ENCODE measurements at places on chromosomes 3 and 15.

GRCh38 chr3:189820365-189820720 lies 189.2 kb downstream of the TP63 start:
- no peak for DNase-seq

- DNase-seq = no peak
Observed at GRCh38 chr3:155244216-155244615, 49.3 kb downstream of the STRIT1 start.

GRCh38 chr3:76615719-76616118 lies 424.2 kb upstream of the ROBO2 start:
- DNase-seq = no peak

GRCh38 chr15:45457220-45457619 lies 65.3 kb downstream of the SLC30A4 start:
- DNase-seq = no peak

DNA sequence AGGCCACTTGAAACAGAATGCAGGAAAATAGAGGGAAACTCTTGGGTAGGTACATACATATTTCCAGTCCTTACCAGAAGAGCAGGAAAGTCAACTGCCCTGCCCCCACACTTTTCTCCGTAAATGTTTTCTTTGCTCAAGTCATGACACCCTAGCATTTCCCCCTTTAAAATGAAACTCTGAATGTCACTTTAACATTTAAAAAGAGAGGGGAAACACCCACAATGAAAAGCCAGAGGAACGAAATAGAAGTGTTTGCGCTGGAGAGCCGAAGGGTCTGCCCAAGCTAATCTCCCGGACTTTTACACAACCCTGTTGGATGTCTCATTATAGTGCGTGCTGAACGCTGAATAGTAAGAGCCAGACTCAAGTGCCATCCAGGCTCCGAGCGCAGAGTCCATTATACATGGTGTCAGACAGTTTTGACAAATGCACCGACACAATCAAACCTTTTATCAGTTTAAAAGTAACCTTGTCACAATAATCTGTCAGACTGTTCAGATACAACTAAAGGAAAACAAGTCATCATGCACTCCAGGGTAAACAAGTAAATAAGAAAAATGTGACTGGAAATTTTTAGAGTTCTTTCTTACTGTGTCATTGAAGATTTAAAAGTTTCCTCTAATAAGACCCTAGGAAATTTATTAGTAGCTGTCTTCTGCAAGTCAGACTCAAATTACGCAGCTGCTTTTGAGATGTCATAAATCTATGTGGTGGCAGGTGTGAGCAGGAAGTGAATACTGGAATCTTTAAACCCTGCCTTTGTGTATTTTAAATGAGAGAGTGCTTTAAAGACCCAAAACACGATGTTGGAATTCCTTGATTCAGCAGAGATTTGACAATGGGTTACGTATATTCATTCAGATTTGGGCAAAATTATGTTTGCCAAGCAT lies 159.8 kb downstream of the RBMS3 start:
- no peak for DNase-seq

DNA sequence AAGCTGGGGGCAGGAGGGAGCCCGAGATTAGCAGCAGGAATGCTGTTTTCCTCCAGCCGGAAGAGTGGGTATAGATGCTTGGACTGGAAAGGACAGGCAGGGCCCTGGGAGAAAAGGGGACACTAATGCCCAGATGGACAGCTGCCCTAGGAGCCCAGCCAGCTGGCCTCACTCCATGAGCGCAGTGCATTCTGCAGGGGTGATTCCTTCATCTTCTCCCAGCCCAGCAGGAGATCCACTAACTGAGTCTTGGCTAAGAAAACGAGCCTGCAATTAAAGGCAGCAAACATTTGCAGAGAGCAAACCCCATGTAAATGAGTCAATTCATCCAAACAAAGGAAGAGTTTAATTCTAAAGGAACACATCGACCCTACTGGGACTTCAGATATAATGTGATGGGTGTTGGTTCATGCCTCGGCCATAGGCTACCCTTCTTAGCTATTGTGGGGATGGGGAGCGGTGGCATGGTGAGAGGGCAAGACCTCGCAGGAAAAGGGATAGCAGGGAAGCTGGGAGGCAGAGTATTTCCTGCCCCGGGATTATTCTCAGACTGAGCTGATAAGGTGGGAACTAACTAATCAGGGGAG lies 13.3 kb upstream of the MINAR1 start:
- no peak for DNase-seq

DNA sequence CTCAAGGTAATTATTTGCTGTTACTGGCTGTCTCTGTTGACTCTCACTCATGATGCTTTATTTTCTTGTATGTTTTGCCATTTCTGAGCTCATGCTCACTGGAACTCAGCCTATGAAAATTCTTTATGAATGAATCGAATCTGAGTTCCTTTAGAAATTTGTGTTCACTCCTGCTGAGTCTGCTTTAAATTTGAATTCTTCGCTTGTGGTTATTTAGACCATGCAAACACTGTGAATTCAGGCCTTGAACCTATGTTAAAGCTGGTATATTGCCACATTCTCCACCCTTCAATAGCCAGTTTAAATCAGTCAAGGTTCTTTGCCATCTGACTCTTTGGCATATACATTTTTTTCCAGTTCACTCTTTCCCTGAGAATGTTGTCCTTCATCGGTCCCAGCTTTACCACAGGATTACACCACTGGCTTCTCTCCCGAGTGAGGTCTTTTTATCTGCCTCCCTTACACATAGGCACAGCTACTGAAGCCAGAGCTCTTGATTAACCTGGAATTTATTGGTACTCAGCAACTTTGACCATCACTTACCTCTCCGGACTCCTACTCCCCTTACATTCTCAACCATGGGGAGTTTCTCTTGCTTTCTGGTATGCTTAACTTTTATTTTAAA lies 400.6 kb downstream of the VPS13C start:
- no peak for DNase-seq

GRCh38 chr3:59970376-59970775 lies 920.6 kb upstream of the CFAP20DC start:
- no peak for DNase-seq

GRCh38 chr3:157624801-157625200 lies 121.6 kb upstream of the VEPH1 start:
- no peak for DNase-seq

DNA sequence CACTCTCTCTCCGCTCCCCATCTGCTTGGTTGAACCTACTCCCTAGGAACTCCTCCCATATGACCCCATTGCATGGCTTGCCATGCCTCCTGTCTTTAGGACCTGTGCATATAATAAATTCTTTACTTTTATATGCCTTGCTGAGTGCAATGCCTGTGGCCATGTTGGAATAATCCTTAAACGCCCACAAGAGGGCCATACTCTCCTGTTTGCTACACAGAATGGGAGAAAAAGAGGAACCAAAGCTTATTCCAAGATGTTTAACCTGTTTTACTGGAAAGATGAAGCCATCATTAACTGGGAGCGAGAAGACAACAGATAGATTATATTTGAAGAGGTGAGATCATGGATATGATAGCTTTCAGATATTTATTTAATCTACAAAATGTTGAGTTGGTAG lies 1097.8 kb downstream of the NAALADL2 start:
- DNase-seq = no peak

- DNase-seq = no peak
Observed at GRCh38 chr3:25056036-25056755, 371.9 kb upstream of the RARB start.

GRCh38 chr3:38375072-38375471 lies 28.5 kb downstream of the XYLB start:
- no peak for DNase-seq

DNA sequence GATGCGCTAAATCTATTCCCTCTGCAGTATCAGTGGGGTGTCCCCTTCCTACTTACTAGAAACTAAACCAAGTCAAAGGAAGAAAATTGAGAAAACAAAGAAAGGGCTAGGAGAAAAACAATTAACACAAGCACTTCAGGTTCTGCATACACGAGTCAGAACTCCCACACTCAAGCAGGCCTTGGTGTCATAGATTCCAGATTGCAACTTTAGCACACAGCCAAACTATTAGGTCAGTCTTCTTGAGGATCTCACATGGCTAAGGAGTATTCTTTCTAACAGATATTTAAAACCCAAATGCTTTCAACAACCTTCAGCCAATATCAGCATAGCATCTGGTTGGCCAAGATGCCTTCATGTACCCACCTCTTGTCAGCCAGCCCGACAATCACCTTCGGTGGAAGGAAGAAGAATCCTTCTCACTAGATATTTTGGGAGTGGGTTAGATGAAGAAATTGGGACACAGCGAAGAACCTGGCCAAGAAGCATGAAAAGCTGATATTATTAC lies 340.0 kb downstream of the VPS13C start:
- no peak for DNase-seq

DNA sequence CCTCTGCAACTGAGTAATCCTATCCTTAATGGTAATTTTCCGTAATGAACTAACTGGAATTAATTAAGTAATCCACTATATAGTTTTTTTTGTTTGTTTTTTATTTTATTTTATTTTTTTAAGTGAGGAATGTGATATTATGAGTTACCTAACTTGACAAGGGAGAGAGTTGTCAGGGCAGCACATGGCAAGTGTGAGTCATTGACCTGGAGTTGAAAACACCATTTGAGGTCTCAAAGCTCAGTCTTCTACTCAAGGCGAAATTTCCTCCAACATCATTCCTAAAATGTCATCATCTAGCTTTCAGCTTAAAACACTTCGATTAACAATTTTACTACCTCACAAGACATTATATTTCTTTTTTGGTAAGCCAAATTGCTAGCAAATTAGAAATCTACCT lies 87.8 kb downstream of the NECTIN3 start:
- no peak for DNase-seq

DNA sequence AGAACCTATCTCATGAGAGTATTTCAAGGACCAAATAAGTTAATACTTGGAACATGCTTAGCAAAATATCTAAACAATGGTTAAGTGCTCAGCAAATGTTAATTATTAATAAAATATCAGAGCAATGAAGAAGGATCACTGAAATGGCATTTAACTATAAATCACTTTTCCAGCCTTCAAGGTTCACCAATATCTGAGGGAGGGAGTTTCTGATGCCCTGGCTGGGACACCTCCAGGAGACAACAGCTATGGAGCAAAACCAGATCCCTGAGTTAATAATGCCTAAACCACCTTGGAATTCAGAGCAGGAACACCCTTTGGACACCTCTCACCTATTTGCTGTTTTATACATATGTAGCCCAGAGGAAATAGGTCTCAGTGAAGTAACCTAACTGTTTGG lies 6.4 kb upstream of the FAM174B start:
- DNase-seq = no peak

DNA sequence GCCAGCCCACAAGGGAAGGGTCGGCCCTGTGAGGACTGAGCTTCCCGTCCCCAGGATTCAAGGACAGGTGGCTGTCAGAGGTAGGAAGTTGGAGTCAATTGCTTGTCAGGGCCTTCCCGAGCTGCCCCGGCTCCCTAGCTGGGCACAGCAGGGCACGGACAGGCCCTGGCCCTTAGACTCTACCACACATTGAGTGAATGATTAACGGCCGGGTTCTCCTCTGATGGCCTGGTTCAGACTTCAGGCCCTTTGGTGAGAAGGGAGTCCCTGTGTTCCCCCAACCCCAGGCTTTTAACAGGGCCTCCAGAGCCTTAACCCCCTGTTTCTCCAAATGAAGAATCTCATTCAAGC lies 16.4 kb upstream of the FGD5 start:
- no peak for DNase-seq

DNA sequence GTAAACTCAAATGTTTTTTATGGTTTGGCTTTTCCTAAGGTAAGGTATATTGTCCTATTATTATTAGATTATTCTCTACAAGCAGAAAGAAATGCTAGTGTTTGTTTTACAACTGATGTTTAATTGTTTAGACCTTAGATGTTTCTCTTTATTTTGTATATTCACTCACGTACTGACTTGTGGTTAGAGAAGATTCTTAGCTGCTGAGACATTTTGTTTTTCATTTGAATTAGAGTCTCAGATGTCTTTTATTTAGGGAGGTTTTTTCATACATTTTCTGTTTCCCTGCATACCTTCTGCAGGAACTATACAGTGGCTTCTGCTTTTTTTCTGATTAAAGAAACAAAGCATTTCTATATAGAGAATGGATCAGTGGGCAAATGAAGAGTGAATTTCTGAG lies 110.9 kb downstream of the MYRIP start:
- no peak for DNase-seq

DNA sequence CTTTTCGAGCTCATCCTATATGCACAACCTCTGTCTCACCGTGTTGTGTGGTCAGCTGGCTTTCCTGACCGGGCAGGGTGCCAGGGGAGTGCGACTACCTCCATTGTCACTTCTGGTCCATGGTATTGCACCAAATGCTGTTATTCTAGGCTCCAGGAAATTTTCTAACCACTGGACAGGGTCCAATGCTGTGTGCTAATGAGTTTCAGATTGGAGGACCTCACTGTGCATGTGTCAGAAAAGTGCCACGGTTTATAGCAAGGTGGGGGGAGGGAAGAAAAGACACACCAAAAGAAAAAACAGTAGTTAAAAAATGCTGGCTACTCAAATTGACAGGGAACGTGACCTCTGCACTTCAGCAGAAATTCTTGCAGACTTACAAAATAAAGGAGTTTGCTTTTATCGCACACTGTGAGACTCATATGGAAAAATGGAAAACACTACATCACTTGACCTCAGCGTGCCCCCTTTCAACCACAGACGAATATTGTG lies 480.1 kb downstream of the FOXP1 start:
- DNase-seq = no peak

DNA sequence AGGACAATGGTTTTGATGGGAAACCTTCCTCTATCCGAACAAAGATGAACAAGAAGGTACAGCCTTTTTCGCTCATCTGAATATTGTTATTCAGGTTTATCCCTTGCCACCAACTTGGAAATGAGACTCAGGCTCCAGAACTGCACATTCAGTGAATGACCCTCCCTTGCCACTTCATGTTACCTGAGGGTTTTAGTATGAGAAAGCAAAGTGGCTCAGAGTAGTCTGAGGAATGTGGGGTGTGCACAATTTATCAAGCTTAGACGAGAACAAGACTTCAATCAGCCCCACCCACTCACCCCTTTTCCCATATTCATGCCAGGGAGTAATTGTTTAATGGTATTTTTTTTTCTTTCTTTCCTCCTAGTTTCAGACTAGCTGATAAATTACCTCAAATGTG lies 265.3 kb upstream of the POU1F1 start:
- no peak for DNase-seq

DNA sequence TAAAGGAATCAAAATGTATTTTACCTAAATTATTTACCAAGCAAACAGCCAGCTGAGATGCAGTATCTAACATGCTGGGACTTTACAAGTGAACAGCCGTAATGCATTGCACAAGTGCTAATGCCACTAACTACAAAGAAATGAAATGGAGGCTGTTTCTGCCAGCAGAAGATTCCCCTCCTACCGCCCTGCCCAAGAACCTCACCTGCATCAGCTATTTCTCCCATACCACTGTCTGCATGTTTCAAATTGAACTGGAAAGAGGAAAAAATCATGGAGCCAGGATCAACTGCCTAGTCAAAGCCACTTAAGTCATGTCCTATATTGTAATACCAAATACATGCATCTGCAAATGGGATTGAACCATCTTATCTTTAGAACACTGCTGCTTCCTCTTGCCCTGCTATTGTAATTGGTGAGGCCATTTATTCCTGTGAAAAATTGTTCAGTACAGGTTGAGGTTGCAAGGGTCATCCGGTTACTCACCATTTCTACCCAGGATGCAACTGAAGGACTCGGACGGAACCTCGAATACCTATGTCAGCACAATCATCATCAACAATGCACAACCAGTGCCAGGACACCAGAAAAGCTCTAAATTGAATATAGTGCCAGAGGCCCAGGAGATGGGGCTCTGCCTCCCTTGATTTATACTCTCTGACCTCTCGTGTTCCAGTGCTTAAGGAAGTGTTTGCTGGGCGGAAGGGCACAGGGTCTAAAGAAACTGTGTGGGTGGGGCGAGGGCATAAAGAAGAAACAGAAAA lies 27.5 kb downstream of the ANXA2 start:
- DNase-seq = no peak

Measured in activated B cell treated with CpG ODN at 0.5 μM for 24 hours (primary cell).